ENCODE measurements at places on chromosomes 11 and 22.

DNA sequence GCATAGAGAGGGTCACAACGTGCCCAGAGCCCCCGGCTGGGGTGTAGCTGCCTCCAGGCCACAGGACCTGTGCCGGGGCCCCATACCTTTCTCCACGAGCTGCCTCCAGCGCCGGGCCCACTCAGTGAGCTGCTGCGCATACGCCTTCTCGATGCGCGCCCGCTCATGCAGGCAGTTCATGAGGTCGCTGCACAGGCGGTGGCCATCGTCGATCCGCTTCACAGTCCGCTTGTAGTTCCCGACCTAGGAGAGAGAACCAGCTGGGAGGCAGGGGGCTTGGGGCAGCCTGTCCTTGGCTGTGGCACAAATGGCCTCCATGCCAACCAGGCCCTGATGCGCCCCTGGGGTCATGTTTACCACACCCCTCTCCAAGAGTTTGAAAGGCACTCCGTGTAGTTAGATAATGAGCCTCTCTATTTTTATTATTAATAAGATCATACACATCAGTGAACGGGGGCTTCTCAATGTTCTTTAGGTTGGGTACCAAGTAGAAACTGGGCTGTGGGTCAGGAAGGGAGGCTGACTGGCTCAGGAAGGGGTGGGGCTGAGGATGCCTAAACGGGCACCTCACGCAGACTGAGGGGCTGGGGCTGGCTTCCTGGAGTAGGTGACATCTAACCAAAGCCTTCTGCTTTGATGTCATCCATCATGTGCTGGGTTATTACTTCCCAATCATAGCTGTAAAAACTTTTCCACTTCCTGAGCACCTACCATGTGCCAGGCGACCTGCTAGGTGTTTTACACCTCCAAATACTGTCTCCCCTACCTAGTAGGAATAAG, 36.5 kb upstream of the ARFGAP3 start:
- no peak for DNase-seq

- no peak for DNase-seq
Measured at GRCh38 chr11:130710021-130710420, 206.3 kb downstream of the SNX19 start.

- no peak for DNase-seq
Measured at GRCh38 chr11:8987446-8987845, 16.4 kb downstream of the NRIP3 start.

- no peak for DNase-seq
Measured at GRCh38 chr11:130269326-130269943, 45.3 kb downstream of the ZBTB44 start.

DNA sequence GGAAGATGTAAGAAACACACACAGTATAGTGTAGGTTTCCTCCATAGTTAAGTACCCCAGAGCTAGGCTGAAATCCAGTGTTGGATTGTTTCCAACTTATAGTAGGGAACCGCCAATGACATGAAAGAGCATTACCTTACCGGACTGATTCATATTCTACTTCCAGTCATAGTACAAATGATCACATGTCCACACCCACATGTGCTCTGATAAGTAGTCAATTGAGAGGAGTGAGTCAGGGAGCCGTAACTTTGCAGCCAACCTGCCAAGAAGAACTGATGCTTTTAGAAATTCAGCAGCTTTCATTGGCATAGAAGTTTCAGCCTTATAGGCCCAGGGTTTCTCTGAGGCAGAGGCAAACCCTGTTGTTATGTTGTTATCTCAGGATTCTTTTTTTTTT, 240.6 kb downstream of the ETS1 start:
- no peak for DNase-seq

GRCh38 chr11:62082292-62082657, 41.5 kb upstream of the INCENP start:
- no peak for DNase-seq

DNA sequence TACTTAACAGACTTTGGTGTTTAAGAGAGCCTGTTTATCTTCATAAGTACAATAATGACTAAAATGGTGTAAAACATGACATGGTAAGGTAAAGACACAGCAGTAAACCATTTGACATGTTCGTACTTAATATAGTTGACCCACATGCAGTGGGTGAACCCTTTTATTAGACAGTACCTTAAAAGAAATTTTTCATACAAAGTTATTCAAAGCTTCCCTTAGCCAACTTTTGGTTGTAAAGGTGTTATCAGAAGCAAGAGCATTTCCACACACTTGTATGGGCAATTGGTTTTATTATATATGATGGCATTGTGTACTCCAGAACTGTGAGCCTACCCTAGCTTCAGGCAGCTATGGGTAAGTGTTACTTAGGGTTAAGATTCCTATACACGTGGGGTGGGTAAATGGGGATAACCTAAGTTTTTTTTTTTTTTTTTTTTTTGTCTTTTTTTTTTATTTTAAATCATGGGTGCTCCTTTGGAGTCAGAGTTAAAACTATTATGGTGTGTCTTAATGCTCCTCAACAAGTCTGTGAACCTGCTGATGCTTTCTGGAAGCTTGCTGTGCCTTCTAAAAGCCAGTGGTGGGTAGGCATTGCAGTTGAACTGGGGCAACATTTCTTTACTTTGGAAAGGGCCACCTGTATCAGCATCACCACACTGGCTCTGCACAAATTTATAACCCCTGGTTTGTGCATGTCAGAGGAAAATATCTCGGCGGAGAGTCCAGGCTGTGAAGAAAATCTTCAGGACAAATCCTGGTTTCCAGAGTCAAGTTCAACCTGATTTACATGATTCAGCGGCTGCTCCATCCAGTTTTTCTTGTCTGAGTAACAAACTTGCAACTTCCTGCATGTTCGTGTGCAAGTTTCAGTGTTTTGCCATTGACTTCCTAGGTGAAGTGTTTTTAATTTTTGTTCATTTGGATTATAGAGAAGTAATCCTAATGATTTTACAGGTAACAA, 3.3 kb downstream of the PCF11 start:
- no peak for DNase-seq

DNA sequence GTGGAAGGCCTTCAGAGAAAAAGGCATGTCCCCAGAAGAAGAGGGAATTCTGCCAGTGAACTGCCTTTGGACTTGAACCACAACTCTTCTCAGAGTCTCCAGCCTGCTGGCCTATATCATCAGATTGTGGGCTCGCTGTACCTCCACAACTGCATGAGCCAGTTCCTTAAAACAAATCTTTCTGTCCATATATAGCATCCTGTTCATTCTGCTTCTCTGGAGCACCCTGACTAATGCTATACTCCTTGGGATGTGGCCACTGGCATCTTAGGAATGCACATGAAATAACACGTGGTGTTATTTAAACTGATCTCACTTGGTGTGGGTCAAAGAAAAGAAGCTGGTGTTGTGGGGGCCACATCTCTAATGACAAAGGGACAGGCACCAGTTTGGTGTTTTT, 58.3 kb upstream of the VSTM5 start:
- DNase-seq = peak; percentile 88

- DNase-seq = no peak
Measured at GRCh38 chr11:96338910-96339705, 3.9 kb downstream of the MAML2 start.

- no peak for DNase-seq
Measured at GRCh38 chr11:33709466-33709865, 8.8 kb upstream of the C11orf91 start.

- DNase-seq = no peak
Measured at GRCh38 chr11:63534895-63535461, 1.6 kb upstream of the PLAAT4 start.

Data from fibroblast of skin of left quadriceps (primary cell).